ENCODE measurements at places on chromosomes 1 and 21.

- DNase-seq, result no peak
Observed at GRCh38 chr1:21815724-21816321, 3.8 kb downstream of the LDLRAD2 start.

DNA sequence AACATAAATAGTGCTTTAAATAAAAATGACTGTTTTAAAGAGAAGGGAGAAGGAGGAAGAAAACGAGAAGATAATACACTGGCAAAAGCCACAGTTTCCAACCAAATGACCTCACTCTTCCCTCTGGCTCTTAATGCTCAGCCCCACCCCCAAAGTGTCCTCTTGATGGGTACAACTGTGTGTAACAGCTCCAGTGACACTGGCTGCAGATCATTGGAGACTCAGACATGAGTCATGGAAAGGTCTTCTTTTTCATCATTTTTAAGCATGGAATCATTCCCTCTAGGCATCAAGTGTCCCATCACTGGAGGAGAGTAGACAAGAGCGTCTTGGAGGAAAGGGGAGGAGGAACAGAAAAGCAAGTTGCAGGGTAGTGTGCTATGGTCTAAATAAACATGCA, 333.0 kb downstream of the PAPPA2 start:
- no peak for DNase-seq

DNA sequence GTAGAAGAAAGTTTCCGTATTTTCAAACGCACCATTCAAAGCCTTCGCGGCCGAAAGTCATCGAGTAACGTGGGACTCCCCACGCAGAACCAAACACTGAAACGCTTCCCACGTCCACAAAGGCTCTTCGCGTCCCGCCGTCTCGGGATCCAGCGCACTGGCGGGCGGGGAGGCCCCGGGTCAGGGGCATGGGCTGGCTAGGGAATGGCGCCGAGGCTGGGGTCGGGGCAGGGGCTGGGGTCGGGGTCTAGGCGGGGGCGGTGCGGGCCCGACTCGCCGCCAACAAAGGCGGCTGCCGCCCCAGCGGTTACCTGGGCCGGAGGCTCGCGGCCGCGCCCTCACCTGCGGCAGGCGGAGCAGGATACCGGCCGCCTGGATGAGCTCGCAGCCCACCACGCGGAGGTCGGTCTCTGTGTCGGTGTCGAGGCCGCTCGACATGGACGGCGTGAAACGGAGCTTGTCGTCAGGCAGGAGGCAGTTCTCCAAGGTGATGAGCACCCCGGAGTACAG, 403 bp downstream of the CCNL2 start:
- DNase-seq, result no peak

DNA sequence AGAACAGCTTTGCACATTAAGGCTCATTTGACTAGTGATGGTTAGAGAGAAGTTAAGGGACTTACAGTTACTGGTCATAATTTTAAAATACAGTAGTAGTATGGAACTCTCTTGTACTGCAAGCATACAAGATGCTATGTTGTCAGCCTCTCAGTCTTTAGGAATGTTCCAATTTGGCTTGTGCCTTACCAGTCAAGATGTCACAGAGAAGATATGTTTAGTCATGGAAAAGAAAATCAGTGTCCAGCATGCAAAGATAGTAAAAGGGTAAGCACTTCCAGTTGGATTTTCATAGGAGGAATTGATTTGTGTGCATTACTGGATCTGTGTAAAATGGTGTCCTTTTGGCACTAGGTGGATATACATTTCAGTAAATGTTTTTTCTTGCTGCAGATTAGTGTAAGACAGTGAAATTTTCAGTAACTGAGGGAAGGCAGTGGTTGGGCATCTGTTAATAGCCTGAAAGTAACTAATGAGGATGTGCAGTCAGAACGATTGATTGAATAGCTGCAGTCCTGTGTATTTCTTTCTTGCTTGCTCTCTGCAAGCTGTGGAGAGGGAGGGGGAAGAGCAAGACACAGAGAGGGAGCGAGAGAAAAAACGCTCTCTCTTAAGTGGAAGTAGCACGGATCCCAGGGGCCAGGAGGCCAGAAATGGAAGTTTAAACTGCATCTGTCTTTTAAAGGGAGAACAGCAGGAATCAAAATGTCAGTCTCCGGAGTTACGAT, 108.2 kb downstream of the CLEC20A start:
- no peak for DNase-seq
